ENCODE measurements at places on chromosomes 6 and 20.

GRCh38 chr20:18839507-18840247 lies 26.1 kb downstream of the SCP2D1 start:
- no peak for DNase-seq

DNA sequence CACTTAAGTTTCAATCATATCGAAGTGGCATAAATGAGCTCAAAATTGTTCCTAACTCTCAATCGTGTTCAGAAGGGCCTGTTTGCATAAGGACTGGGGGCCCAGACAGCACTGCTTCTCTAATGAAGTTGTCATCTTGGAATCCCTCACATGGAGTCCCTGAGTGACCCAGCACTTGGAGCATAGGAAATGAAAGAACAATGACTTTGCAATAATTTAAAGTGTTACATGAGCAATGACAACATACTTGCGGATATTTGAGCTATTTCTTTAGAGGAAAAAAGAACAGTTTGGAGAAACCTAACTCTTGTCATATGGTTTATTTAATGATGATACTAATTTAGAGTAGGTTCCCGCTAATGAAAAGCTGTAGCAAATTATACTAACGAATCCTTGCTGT lies 239.9 kb downstream of the TSHZ2 start:
- DNase-seq = peak; percentile 48

DNA sequence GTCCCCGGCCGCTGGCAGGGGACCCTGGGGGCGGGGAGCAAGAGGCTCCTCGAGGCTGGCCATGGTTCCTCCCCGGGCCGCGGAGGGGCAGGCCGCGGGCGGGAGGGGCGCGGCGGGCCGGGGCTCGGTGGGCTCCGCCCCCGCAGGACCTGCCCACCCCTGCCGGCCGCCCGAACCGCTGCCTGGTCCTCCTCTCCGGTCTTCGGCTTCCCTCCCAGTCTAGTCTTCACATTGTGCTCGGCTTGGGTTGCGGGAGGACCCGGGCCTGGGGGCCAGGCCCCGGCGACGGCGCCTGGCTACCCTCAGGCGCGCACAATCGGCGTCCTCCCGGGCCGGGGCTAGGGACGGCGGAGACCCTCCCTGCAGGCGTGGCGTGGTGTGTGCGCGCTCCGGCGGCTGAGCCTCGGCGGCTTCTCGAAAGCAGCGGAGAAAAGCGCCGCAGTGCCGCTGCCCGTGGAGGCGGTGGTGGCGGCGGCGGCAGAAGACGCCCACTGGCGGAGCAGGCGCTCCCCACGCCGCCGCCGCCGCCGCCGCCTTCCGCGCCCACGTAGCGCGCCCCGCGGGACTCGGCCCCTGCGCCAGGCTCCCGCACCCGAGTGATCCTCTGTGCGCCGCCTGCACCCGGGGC lies at the start of gene PDE10A:
Gene PDE10A (minus strand): TSS at position 493 of the 628 bp plus-strand sequence. CDS start 430 bp downstream, at position 63.
- peak; percentile 8 for DNase-seq

DNA sequence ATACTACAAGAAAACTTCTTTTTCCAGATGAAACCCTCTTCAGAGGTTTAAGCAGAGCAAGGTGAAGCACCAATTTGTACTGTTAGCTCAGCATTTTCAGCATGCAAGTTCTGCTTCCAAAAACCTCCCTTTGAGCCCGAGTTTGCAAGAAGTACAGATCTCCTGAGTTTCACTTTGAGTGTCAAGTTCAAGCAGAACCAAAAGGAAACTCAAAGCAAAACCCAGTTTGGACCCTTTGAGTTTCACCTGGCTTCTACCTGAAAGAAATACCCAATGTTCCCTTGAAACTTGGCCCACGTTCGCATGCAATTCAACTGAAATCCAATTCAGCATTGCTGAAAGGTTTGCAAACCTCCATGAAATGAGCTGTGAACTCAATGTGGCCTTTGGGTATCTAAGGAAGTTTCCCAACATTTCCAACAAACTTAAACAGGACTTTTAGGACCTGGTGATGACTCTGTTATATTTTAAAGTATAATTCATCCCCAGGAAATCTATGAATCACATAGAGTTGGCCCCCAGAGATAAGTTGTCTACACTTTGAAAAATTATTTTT lies 62.9 kb upstream of the HBS1L start:
- DNase-seq = no peak

- DNase-seq = no peak
Measured at GRCh38 chr6:169930799-169931198, 179.4 kb downstream of the ERMARD start.

DNA sequence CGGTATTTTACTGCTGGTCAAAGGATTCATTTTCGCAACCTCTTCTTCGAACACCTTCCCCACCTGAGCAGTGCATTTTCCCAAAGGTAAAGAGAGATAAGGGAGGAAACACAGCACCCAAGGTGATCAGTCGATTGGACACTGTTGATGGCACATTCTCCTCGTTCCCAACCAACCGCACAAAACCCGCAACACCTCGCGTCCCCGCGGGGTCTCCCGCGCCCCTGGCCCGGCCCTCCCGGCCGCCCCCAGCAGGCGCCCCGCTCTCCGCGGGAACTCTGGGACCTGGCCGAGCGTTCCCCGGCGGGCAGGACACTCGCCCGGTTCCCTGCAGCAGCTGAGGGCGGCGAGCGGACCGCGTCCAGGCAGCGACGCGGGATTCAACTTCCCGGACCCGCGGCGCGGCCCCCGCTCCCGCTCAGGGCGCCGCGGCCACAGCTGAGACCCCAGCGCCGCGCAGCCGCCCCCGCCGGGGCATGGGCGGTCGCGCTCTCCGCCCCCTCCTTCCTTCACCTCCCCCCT lies 506 bp downstream of the RGS17 start:
- no peak for DNase-seq

DNA sequence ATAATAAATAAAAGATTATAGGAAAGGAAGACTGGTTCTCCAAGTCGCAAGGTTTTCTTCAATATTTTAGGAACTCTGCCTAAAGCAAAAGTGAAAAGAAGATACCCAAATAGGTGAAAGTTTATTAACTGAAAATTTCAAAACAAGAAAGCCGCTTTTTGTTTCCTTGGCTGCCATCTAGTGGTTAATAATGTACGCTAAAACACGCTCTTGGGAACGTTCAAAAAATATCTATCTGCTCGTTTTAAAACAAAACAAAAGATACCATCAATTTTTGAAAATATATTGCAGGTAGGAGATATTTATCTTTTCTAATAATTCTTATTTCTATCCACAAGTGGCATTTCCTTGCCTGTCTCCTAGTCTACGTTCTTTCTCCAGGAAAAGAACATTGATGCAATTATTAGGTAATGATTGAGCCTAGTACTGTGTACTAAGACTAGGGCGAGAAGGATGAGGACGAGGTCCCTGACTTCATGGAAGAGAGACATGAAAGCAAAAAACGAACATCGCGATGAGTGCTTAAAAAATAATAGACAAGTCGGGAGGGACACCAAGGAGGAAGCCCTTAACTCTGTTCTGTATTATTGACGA lies 97.2 kb downstream of the SPTLC3 start:
- DNase-seq = peak; percentile 39

GRCh38 chr20:10076126-10077080 lies 41.6 kb downstream of the ANKEF1 start:
- no peak for DNase-seq

- peak; percentile 6 for DNase-seq
Measured at GRCh38 chr6:68975064-68975463, 340.0 kb downstream of the ADGRB3 start.

Data from fibroblast of skin of abdomen (primary cell).